ENCODE measurements at places on chromosomes 5 and 9.

- DNase-seq: peak; percentile 48
Observed at GRCh38 chr9:36625006-36625615, 52.4 kb downstream of the MELK start.

GRCh38 chr9:88106492-88106891 lies 31.8 kb downstream of the SPATA31C2 start:
- DNase-seq: peak; percentile 3

DNA sequence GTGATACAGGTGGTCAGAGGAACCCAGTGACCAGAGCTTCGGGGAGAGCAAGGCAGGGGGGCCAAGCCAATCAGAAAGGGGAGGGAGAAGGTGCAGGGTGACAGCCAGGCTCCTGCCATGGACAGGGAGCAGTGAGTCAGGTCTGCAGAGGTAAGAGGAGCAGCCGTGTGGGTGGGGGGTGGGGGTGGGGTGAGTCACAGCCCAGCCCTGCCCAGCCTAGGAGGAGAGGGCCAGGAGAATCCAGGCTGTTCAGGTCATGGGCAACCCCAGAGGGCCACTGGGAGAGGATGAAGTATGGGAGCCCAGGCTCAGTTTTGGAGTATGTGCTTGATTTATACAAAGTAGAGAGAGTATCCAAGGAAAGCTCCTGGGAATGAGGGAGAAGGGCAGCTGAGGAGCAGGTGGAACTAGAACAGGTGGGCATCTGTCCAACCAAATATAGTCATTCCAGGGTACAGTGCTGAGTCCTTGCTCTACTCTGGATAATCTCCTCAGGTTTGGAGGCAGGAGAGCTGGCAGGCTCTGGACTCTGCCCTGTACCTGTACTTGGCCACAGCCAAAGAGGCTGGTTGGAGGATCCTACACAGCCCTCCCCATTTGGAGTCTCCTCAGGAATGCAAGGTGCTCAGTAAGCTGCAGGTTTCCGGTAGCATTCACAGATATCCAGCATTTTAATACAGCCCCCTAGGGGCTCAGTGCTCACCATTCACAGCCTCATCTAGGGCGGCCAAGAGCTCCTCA lies 1.6 kb downstream of the HBEGF start:
- DNase-seq: no peak

DNA sequence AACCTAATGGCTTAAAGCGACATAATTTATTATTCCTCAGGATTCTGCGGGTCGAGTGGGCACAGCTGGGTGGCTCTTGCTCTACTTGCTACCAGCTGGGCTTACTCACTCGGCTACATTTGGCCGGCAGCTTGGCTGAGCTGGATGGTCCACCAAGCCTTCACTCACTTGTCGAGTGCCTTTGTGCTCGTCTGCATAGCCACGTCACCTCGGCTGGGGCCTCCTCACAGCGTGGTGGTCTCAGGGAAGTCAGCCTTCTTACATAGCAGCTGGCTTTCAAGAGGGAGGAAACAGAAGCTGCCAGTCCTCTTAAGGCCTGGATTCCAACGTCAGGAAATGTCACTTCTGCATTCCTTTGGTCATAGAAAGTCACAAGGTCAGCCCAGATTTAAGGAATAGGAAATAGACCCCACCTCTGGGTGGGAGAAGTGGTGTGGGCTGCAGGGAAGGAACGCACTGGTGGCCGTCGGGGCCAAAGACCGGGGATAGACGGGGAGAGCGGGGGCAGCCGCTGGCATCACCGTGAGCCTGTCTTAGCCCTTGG lies 75.1 kb upstream of the RUFY1 start:
- DNase-seq: no peak

GRCh38 chr9:108286638-108287206 lies 569.1 kb downstream of the ACTL7B start:
- DNase-seq: no peak

- no peak for DNase-seq
Observed at GRCh38 chr9:108430655-108431054, 425.1 kb downstream of the ACTL7B start.
